ENCODE measurements at places on chromosomes 6 and 20.

GRCh38 chr6:105442369-105442768 lies 39.5 kb upstream of the PREP start:
- DNase-seq, result no peak

- no peak for DNase-seq
These were observed 11.7 kb upstream of the PTPRK start for GRCh38 chr6:128532136-128532535.

DNA sequence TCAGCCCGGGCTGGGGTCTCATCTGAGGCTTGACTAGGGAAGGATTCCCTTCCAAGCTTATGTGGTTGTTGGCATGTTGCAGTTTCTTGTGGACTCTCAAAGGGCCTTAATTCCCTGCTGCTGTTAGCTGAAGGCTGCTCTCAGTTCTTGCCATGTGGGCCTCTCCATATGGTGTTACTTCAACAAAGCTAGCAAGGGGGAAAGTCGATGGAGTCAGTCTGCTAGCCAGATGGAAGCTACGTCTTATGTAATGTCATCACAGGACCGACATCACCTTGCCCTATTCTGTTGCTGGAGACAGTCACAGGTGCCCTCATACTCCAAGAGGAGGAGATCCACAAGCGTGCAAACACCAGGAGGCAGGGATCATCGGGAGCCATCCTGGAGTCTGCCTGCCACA lies 43.3 kb upstream of the ARMC2 start:
- DNase-seq, result no peak

DNA sequence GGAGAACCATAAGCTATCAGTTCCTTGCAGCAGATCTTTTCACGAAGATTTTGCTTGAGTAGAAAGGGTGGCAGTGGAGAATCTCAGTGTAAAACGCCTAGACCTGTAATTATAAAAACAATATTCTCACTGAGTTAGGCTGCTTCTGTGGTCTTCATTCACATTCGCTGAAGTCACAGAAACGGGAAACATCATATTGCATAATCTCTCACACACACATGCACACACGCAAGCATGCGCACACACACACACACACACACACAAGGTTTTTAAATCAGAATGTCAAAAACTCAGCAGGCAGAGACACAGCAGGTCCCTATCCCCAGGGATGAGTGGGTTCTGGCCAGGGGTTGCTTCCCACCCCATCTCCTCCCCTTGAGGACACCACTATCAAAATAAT lies 175.5 kb downstream of the ATXN1 start:
- DNase-seq, result no peak

DNA sequence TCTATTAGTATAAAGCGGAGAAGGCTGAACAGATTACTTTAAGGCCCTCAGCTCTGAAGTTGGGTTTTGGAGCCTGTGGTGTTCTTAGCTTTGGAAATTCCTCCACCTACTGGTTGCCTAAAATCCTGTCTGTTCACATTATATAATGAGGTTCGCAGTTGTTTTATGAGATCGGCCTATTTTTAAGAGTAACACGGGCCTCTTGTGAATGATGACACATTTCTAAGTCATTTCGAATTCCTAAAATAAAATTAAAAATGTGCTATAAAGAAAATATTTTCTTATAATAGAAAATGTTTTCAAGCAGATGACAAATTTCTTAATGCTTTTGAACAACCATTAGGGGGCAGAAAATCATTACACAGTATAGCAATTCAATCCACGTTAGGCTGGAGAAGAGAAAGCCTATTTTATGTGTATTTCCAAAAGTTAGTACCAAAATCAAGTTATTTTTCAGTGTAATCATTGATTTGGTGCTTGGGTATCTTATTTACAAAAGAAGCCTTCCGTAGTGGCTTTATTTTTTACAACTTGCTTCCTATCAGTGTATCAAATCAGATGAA lies 15.8 kb upstream of the FAM8A1 start:
- DNase-seq, result peak; percentile 84

DNA sequence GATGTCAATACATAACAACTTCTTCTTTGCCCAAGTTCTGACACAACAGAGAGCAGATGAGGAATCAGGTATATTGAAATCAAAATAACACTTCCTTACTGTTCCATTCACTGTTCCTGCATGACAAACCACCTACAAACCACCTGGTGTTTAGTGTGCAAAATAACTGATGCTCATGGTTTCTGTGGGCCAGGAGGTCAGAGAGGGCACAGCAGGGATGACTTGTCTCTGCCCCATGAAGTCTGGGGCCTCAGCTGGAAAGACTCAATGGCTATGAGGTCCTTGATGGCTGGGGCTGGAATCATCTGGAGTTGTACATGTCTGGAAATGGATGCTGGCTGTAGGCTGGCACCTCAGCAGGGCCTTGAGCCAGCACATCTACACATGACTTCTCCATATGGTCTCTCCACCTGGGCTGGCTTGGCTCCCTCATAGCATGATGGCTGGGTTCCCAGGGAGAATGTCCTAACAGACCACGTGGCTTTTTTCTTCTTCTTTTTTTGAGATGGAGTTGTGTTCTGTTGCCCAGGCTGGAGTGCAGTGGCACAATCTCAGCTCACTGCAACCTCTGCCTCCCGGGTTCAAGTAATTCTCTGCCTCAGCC lies 7.4 kb upstream of the COX4I2 start:
- no peak for DNase-seq

- DNase-seq, result no peak
These were observed 31.8 kb downstream of the HFE start for GRCh38 chr6:26118999-26119398.

GRCh38 chr6:62613928-62614327 lies 327.9 kb upstream of the KHDRBS2 start:
- no peak for DNase-seq

DNA sequence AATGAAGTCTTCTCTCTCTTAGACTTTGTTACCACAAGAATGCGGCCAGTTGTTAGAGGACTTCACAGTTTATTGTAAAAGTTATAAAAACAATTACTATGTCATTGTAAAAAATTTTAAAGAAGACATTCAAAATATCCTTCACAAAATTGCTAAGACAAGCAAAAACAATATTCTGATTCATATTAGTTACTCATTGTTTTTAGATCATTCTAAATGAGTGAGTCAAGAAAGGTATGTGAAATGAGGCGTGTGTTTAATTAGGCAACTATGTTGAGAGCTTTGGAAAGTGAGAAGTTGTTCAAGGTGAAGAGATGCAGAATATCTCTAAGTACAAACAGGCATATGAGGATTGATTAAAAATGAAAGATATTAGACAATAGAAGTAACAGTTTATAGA lies 875.3 kb downstream of the EYS start:
- peak; percentile 7 for DNase-seq

GRCh38 chr6:94468830-94469229 lies 1049.5 kb upstream of the EPHA7 start:
- DNase-seq, result no peak

DNA sequence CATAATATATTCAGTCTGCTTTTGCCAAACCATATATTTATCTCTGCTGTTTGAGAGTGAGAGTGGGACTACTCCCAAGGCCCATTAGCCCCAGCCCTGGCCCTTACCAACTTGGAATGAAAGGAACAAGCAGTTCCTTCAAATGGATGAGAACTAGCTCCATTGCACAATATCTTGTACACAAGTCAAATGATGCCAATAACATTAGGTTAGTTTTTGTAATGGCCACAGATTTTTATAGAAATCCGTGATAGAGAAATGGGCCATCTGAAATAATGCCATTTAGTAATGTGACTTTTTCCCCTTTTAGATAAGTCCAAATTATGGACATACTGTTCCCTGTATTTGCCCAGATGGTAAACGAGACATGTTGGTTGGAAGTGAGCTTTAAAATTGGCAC lies 117.0 kb downstream of the MAP3K7 start:
- no peak for DNase-seq

DNA sequence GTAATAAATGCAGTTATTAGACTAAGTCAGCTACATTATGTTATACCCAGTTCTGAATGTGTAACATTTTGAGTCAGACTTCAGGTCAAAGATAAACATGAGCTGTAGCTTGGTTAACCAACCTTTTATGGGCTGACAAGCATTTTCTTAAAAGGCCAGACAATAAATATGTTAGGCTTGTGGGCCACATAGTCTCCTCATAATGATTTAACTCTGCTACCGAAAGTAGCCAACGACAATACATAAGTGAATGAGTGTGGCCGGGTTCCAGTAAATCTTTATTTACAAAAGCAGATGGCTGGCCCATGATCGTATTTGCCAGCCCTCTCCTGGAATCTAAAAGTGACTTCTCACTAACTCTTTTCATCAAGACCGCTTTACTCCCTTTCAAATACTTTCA lies 49.9 kb downstream of the ATG5 start:
- DNase-seq, result peak; percentile 35

GRCh38 chr20:23318347-23318746 lies 32.2 kb upstream of the NXT1 start:
- DNase-seq, result no peak

DNA sequence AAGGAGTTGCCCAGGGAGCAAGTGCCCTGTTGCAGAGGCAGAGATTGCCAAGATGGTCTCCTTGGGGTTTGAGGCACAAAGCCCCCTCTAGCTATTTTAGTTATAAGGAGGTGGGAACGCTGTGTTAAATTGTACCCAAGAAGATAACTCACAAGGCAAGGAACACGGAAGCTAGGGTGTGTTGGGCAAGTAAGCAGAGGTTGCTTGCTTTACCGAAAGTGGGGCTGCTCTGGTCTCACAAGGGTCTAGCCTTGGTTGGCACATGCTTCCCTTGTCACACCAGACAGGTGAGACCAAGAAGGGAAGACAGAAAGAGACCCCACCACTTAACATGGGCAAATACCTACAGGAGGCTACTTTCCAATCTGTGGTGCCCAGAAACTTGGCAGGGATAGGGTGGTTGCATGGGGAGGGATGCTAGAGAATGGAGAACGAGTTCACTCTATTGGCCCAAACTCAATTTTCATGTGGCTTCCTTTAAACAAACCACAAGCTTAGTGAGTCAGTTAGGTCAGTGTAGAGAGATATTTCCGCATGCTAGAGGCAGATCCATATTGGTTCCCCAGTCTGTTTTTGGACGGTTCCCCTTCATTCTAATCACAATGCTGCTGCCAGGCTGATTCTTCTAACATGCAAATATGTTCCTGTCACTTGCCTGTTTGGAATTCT lies 42.4 kb downstream of the PLAGL1 start:
- DNase-seq, result peak; percentile 40

- peak; percentile 12 for DNase-seq
These were observed 12.0 kb upstream of the ADGRF5 start for GRCh38 chr6:46933751-46934150.

- no peak for DNase-seq
These were observed 10.3 kb downstream of the FILIP1 start for GRCh38 chr6:75483136-75483952.

GRCh38 chr6:17381424-17382147 lies 11.8 kb upstream of the CAP2 start:
- DNase-seq, result peak; percentile 79

- DNase-seq, result no peak
These were observed 191.3 kb upstream of the MYLIP start for GRCh38 chr6:15937602-15938001.

DNA sequence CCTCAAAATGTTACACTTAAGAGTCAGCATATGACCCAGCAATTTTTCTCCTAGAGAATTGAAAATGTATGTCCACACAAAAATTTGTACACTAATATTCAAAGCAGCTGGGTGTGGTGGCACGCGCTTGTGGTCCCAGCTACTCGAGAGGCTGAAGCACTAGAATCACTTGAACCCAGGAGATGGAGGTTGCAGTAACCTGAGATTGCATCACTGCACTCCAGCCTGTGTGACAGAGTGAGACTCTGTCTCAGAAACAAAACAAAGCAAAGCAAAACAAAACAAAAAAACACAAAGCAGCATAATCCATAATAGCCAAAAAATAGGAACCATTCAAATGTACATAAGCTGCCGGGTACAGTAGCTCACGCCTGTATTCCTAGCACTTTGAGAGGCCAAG lies 1.6 kb upstream of the RPF2 start:
- no peak for DNase-seq

- DNase-seq, result no peak
These were observed 11.7 kb downstream of the SIM1 start for GRCh38 chr6:100452998-100453397.

- no peak for DNase-seq
These were observed 220.3 kb downstream of the PREX1 start for GRCh38 chr20:48607544-48607865.

DNA sequence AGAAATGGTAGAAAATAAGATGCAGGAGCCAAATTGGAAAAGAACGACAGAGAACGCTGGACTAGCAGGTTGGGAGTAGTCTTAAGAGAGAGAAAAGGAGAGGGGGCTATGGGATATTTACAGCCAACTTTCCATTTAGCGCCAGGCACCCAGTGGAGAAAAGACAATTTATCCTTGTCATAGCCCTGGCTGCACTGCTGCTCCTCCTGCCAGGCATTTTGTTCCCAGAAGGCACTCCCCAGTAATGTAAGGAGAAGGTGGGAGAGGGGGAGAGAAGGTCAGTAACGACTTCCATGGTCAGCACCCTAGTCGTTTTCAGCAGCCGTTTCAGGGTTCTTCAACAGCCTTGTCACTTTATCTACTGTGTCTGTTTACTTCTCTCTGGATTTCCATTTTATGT lies 159.0 kb downstream of the TRMT11 start:
- no peak for DNase-seq

GRCh38 chr20:25214426-25214790 lies 18.9 kb downstream of the ENTPD6 start:
- DNase-seq, result no peak

GRCh38 chr6:43076464-43077332 lies 584 bp downstream of the PTK7 start:
- peak; percentile 67 for DNase-seq

DNA sequence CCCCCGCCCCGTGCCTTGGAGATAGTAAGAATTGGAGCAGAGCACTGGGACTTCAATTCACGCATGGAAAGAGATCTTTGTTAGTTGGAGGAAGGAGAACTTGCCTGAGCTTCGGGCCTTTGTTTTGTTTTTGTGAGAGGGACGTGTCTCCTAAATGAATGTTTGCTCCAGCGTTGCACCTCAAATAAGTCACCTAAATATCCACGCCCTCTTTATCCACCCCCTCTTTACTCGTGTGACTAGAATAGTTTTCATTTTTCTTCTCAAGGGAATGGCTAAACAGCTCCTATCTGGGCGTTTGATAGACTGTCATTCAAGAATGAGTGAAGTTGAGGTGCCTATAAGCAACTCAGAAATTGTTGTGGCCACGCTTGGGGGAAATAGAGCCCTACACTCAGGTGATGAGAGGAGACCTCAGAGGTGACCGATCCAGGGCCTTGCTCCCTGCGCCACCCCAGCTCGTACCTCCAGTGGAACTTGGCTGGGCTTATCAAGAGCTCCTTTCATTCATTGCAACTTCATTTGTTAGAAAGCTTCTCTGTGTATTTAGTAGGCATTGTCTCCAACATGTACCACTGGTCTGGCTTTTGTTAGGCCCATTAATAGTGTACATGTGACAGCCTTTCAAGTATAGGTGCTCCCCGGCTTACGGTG lies 861 bp downstream of the PCMTD2 start:
- no peak for DNase-seq

DNA sequence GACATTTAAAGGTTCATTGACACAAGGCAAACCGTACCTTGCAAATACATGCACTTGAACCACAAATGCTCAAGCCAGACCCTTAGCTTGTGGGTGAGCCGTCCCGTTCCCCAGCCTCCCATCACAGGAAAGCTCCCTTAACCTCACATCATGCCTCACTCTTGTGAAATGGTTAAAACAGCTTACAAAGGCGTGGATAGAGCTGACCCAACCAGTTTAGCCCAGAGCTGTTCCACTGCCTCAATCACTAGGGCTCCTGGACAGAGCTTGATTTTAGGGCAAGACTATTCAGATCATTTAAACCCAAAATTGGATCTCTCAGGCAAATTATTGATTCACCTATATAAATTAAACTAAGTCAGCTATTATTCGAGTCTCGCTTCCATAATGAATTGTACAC lies 229.6 kb upstream of the TAB2 start:
- no peak for DNase-seq
